IMR-90 (cell line): ENCODE measurements at places on chromosomes 3 and 15.

GRCh38 chr3:1195947-1196346 lies 103.1 kb downstream of the CNTN6 start:
- peak; percentile 68 for DNase-seq

GRCh38 chr3:128383316-128384235 lies 83.1 kb downstream of the DNAJB8 start:
- DNase-seq = peak; percentile 44

DNA sequence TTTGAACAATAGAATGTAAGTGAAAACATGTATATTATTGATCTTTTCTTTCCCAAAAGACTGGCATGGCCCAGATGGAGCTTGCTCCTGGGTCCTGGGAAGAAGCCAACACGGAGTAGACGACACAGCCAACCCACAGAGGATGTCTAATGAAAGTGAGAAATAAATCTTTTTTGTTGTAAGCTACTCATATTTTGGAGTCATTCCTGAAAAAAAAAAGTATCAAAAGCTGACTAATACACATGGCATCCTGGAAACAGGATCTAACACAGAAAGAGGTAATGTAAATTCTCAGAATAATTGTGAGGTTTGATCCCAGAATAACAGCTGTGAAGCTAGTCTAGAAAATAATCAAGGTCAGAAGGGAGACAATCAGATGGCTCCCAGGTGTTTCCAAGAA lies 12.6 kb upstream of the FRMD5 start:
- DNase-seq = peak; percentile 84

DNA sequence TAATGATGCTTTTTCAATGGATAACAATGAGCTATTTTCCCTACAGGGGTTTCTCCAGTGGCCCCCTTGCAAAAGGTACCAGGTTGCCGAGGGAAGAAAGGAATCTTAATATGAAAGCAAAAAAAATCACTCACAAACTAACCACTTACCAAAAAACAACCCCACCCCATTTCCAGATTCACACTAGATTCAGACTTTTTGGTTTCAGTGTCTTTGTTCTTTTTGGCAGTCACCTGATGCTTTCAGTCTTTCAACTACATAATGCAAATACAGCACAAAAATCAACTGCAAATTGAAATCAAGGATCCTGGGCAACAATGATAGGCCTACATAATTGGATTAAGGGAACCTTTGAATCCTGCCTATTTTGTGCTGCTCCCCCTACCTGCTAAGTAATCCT lies 71.1 kb upstream of the RAP2B start:
- DNase-seq = no peak

- DNase-seq = no peak
Measured at GRCh38 chr3:62032738-62033137, 340.6 kb downstream of the FEZF2 start.

DNA sequence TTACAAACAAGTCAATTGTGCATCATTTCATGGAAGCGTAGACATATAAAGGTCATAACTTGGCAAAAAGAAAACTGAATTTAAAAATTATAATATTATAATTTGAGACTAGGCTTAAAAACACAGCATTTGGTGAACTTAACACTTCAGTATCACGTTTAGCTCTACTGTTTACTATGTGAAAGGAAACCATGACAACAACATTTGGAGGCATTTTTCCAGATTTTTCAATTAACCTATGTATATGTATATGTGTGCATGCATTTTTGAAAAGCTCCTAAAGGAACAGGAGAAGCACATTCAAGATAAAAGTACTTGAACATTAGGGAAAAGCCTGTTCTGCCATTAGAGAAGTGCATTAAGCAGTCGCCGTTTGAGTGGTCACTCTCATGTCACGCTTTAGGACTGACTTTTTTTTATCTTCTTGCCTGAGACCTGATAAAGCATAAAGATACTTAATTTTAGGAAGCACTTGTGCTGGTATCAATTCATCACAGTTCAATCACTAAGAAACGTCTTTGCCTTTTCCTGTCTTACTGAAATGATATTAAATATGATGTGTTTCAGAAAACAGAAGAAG lies 156.0 kb downstream of the NAALADL2 start:
- DNase-seq = no peak

GRCh38 chr3:123335007-123335670 lies 113.8 kb downstream of the ADCY5 start:
- no peak for DNase-seq

DNA sequence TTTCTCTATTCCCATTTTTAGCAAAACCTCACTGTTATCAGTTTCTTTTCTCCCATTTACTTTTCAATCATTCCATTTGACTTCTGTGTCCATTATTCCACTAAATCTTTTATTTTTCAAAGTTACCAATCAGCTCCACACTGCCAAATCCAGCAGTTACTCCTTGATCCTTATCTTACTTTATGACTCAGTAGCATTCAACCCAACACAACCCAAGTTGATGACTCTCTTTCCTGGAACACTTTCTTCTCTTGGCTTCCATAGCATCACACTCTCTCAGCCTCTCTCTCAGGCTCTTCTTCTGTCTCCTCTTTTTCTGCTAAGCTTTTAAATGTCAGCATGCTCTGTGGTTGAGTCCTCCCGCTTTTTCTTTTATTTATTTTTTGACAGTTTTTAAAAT lies 36.3 kb downstream of the RASGRP1 start:
- DNase-seq = peak; percentile 72

- no peak for DNase-seq
Measured at GRCh38 chr15:99631255-99631654, 65.5 kb downstream of the MEF2A start.

DNA sequence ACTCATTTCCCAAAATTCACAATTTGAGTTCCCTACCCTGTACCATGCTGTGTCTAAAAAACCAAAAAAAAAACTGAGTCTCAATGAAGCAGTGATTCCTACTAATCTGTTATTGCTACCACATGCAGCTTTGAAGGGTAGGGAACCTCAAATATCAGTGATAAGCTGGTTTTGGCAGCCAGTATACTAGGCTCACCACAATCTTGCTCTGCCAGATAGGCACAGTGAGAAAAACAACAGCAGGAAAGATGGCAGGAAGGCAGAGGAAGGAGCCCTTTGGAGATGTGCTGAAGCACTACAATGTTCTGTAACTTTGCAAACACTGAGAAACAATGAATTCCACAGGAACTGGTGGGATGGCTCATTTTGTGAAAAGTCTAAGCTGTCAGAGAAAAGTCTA lies 96.9 kb upstream of the UBP1 start:
- DNase-seq = no peak

DNA sequence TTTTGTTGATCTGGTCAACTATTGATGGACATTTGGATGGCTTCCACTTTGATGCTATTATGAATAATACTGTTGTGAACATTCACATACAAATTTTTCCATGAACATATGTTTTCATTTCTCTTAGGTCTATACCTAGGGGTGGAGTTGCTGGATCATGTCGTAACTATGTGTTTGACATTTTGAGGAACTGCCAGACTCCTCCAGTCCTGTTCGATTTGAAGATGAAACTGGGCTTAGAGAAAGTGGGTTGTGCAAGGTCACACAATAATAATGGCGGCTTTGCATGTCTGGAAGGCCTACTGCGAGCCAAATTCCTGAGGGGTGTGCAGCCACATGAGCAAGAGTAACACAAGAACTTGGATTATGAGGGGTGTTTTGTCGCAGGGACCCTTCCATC lies 2.6 kb downstream of the TSEN2 start:
- DNase-seq = no peak

GRCh38 chr3:73561494-73561893 lies 63.2 kb downstream of the PDZRN3 start:
- DNase-seq = no peak

DNA sequence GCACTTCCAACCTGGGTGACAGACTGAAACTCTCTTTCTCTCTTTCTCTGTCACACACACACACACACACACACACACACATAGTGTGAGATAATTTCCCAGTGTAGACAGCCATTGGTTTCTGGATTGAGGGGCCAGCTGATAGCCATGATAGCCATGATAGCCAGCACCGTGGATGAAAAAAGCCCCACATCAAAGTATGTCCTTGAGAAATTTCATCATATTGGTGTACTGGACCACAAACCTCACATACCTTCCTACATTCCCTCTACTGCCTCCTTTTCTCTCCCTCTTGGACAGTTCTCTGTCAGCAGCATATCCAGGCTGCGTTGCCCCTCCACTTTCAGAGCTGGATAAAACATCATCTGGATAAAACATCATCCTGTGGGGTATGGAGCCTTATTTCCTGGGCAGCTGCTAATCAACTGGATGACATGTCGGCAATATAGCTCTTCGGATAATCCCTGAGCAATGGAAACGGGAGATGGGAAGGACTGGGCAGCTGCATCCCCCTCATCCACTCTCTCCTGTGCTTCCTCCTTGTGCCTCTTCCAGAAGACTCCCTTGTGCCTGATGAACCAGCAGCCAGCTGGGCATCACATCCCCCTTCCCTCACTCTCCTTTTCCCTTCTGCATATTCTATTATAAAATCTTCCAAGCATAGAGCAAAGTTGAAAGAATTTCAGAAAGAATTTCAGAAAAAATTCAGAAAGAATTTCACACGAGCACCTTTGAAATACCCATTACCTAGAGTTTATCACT lies 39.3 kb downstream of the GRK7 start:
- no peak for DNase-seq

GRCh38 chr3:127395663-127396355 lies 108.0 kb upstream of the PRR20G start:
- DNase-seq = no peak

GRCh38 chr3:45551214-45552010 lies 43.1 kb upstream of the LIMD1 start:
- DNase-seq = peak; percentile 99

GRCh38 chr3:99559196-99559595 lies 79.2 kb upstream of the COL8A1 start:
- DNase-seq = no peak

- DNase-seq = peak; percentile 76
Measured at GRCh38 chr3:129316248-129317013, 37.8 kb downstream of the HMCES start.

GRCh38 chr3:144018776-144019175 lies 47.2 kb downstream of the DIPK2A start:
- DNase-seq = peak; percentile 94

GRCh38 chr3:111392894-111393398 lies 149.1 kb upstream of the CD96 start:
- DNase-seq = no peak

DNA sequence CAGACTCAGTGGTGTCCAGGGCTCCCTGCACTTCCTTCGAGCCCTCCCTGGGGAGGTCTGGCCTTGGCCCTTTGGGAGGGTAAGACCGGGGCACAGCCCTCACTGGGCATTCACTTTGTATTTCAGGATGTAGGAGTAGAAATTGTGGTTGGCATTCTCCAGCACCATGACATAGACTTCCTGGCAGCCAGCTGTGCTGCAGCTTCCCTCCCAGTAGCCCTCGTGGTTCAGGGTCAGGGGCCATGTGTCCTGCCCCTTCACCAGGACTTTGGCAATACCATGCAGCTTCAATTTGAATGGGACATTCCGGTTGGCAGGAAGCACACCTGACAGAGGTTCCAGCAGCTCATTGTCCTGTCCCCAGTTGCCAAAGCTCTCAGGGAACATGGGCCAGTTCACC lies 47.3 kb downstream of the KY start:
- DNase-seq = no peak

GRCh38 chr3:109316162-109316730 lies at the start of gene DPPA2:
Gene DPPA2 (minus strand): TSS chr3:109316517. CDS start chr3:109314542, 1,975 bp downstream.
- DNase-seq = no peak

DNA sequence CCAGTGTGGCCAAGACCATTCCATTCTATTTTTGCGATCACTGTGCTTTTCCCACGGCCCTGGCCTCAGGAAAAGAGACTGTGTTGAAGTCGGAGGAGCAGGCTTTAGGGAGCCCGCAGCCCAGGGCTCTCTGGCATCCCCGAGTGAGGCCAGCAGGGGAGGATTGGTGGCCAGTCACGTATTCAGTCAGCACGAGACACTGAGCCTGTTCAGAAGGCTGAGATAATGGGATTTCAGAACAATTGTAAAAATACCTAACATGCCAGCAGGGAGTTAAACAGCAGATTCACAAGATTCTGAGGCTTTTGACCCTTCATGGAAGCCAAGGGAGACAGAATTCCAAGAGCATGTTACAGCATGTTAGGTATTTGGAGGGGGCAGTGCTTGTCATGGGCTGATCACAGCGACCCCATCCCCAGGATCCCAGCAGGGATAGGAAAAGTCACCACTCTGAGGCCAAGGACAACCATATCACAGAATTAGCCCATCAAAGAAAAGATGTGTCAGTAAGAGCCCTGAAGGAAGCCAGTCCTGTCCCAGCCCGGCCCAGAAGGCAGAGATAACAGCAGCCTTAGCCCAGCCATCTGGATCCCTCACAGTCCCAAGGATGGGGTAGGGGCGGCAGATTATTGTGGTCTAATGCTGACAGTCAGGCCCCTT lies 40.6 kb downstream of the AMOTL2 start:
- peak; percentile 70 for DNase-seq

- DNase-seq = no peak
Measured at GRCh38 chr15:40320409-40320808, 3.1 kb upstream of the INAFM2 start.

GRCh38 chr3:79085171-79085570 lies 682.6 kb downstream of the ROBO1 start:
- DNase-seq = peak; percentile 53

DNA sequence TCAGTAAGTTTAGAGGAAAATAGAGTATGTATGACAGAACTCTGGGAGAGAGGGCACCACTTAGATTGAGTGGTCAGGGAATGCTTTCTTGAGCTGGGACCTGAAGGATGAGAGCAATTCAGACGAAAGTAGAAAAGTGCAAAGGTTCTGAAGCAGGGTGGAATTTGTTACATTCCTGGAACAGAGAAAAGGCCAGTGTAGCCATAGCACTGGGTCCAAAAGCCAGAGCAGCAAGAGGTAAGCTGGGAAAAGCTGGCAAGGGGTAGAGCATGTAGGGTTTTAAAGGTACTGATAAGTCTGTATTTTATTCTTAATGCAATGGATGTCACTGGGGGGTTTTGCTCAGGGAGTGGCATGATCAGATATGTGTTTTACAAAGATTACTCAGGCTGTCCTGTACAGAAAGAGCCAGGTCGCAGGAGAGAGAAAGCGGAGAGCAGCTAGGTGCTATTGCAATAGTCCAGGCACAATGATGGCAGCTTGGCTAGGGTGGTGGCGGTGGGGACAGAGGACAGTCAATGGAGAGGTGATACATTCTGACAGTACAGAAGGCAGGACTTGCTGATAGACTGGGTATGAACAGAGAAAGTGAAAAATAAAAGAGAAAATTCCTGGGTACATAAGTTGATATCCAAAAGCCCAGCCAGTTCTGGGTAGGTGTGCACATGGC lies 17.0 kb downstream of the FSTL1 start:
- no peak for DNase-seq

- DNase-seq = peak; percentile 84
Measured at GRCh38 chr3:11764931-11765363, 81.7 kb downstream of the TAMM41 start.

- DNase-seq = no peak
Measured at GRCh38 chr3:139074565-139075115, 29.9 kb upstream of the PRR23C start.
